Non-pigmented ciliary epithelial cell (primary cell): ENCODE measurements at places on chromosomes 12 and 14.
A peak's percentile ranks its signal among the peaks of the same experiment; 100 is the strongest.

DNA sequence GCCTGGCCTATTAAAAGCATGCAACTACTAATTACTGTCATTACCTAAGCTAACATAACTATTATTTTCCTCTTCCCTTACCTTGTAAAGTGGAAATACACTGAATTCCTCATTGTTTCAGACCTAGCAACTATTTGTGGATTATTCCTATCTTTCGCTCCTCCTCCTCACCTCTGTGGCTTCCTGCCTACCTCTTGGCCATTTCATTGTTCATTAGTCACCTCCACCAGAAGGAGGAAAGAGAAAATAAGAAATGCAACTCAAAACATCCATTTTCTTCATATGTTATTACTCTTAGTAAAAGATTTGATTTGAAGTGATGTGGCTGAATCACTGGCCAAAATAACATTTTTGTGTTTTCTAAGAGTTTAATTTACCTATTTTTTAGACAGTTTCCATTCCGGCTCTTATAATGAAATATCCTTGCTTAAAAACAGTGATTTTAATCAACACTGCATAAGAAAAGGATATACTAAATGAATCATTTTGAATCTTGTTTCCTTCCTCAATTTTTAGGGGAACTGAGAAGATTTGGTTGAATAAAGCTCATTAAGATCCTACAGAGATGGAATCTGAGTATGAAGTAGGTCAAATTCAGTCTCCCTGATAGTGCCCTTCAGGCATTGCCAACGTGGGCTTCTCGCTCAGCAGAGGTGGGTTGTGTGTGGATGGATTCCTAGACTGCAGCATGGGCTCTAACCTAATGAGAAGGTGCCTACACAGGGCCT lies 27.6 kb upstream of the ARHGAP5 start:
- DNase-seq: no peak

GRCh38 chr12:46874642-46875041 lies 48.8 kb upstream of the SLC38A4 start:
- no peak for DNase-seq

DNA sequence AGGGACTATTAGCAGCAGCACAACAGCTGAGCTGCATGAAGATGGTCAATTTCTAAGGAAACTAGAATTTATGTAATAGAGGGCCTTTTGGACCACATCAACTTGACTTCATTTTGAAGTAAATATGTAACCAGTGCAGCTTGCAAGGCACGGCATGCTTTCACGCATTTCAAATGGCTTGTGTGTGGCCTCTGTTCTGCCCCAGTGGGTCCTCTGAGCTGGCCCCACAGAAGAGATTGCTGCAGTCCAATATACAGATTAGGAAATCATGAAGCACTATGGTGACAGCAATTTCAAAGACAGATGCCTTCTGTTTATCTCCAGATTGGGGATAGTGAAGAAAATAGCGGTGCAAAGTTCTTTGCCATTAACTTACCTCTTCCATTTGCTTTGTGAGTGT lies 101.4 kb downstream of the PDZRN4 start:
- DNase-seq: no peak

GRCh38 chr12:47997321-47997720 lies 7.0 kb downstream of the COL2A1 start:
- no peak for DNase-seq

DNA sequence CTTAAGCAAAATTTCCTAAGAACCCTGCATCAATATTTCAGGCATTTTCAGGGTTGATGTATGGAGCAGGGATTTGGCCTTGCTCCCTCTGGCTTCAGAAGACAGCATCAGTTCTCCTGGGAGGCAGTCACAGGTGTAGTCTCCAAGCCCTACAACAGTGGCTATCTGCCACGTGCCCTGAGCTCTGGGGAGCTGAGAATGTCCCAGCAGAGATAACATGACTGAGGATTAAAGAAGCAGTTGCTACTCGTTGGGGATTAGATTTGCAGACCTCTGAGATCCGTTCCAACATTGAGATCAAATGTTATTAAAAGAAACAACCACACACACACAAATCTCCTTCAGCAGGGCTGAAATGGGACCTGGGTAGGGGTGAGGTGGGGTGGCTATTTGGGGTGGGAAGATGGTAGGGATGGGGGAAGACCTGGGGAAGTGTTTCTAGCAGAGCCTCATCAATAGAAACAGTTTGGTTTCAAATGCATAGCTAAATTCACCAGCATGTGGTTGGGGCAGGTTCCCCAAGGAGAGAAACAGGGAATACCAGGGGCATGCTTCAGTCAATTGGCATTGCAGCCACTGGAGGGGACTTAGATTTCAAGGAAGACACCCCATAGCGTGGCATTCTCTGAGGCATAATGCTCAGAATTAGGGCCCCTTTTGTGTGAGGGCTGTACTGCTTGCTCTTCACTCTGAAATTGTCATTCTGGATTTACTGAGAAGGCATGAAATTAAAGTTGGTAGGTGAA lies 15.2 kb upstream of the FAM234B start:
- no peak for DNase-seq

DNA sequence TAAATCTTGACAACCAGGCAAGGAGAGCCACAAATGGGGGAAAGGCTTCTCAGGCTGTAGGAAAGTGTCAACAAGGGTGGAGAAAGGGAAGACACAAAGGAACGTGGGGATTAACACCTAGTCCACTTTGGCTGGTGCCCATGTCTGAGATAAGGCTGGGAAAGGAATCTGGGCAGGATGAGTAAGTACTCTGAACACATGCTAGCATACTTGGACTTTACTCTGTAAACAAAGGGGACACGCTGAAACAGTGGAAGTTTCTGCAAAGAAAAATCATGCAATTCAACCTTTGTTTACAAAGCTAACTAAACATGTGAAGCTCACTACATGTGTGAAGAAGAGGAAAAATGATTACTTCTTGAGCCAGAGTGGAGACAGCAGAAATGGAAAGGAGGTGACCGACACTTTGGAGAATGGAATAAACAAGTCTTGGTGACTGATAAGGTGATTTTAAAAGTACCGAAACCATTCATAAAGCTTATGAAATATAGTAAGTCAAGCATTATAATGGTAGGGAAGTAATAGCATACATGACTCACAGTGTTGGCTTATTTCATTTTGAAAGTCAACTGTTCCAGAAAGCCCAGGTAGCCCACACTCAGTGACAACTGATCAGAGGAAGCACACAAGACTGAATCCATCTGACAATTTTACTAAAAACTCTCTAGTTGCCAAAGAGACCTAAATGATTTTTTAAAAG lies 13.2 kb downstream of the CPNE8 start:
- no peak for DNase-seq

DNA sequence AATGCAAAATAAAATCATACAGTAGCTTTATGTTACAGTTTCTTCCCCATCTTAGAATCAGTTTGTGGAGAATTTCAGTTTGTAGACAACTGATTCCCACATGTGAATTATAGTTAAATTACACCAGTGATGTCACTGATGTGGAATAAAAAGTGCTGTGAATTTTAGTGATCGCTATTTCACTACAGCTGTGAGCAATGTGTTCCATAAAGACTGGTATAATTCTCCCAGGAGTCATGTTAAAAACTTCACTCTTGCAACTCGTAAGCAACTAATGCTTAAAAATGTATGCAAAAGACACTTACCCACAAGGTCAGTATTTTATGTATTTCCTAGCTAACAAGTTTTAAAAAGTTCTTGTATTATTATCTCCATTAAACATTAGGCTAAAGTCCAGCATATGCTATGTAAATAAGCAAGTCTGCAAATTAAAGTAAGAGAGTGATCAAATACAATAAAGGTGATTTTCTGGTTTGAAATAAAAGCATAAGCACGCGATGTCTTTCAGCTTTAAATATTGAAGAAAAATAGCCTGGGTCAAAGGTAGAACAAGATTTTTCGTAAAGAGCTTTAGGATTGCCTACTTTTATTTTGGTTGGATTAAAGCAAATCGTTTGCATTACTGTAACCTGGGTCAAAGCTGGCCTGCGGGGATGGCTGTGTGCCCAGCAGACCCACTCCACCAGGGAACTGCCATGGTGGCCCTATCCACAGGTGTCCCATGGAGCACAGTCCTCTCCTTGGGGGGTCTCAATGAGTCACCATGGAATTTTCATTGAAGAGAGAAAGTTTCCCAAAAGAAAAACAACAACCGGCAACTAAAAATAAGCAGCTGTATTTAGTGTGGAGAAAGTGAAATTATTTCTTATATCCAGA lies 12.7 kb upstream of the LRIG3 start:
- DNase-seq: no peak

- DNase-seq: no peak
Observed at GRCh38 chr12:46553911-46554310, 181.3 kb upstream of the SLC38A2 start.

DNA sequence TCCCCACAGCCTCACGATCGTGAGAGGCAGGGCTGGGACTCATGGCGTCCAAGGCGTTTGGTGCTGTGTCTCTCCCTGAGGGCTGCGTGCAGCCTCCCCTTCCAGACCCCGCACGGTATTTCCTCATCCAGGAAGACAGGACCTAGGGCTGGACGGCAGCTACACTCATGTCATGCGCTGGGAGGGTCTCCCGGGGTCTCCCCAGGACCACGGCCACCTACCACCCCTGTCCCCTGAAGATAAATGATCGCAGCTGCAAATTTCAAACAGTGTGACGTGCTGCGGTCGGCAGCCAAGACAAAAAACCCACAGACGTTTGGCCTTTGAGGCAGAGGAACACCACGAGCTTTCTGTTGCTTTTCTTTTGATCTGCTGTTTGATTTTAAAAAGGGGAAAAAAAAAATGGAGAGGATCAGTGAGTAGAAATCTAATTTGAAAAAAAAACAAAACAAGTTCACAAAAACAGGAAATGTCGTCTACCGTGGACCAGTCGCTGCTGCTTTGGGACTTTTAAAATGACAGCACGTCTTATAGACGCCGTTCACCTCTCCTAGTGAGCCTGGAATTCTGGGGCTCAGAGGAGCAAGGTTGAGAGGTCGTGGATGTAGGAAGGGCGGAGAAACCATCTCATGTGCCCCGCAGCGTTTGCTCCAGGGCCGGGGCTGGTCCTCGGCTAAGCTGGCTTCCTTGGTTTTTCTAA lies 237.6 kb downstream of the SLC41A2 start:
- no peak for DNase-seq

DNA sequence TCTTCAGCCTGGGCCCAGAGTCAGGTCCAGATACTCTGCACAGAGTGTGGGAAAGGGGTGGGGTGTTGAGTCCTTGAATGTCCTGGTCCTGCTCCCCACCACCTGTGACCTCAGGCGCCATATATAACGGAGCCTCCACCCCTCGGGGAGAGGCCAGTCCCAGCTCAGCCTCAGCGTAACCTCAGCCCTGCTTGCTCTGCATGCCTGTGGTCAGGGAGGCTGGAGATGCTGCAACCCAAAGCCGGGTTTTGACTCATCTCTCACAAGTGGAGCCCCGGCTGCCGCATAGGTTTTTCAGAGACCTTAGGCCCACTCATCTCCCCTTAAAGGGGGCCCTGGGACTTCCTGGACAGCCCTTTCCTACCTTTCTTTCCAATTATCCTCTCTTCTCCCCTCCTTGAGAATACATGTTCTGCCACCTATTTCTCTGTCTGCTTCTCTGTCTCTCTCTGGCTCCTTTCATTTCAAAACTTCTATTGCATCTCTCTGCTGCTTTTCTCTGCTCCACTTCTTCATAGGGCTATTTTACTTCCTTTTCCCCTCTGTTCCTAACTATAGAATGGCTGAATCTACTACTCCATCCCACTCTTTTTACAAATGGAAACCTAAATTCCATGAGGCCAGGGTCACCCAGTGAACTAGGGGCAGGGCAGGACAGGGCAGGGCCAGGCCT lies 1.2 kb downstream of the ITGB7 start:
- DNase-seq: peak; percentile 68

- peak; percentile 49 for DNase-seq
Observed at GRCh38 chr12:31874961-31875608, 84.1 kb upstream of the RESF1 start.

- no peak for DNase-seq
Observed at GRCh38 chr12:3533703-3534386, 42.8 kb downstream of the PRMT8 start.

- no peak for DNase-seq
Observed at GRCh38 chr12:21819678-21820077, 45.2 kb upstream of the KCNJ8 start.

- DNase-seq: no peak
Observed at GRCh38 chr12:41606468-41607445, 418.6 kb downstream of the PDZRN4 start.

GRCh38 chr14:77306416-77306815 lies 14.3 kb downstream of the POMT2 start:
- no peak for DNase-seq

DNA sequence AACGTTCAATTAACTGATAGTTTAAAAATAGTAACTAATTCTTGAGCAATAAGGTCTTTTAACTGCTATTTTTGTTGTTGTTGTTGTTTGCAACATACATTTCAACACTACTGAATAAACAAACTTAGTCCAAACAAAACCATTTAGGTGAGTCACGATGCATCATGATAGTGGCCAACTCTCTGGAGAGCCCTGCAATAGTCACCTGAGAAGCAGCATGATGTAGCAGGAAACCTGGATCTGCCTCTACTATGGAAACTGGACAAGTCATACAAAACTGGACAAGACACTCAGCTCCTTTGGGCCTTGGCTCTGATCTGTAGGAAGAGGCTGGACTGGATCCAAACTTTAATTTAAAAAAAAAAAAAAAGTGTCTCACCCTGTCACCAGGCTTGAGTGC lies 117.3 kb downstream of the MED13L start:
- DNase-seq: no peak

DNA sequence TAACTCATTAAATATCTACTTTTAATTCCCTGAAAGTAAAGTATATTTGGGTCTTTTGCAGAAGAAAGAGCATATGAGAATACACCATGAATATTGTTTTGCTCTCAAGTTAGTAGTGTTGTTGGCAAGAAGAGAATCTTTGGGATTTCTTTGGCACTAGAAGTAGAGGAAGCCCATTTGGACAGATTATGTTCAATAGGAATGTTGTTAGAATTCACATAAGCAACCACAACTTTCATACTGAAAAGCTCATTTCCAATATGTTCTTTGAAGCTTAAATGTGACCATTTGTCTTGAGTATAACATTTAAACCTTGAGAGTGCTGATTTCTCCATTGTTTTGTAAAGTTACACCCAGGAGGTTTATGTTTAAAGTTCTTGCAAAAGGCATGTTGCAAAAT lies 37.6 kb downstream of the PLEKHG7 start:
- no peak for DNase-seq

DNA sequence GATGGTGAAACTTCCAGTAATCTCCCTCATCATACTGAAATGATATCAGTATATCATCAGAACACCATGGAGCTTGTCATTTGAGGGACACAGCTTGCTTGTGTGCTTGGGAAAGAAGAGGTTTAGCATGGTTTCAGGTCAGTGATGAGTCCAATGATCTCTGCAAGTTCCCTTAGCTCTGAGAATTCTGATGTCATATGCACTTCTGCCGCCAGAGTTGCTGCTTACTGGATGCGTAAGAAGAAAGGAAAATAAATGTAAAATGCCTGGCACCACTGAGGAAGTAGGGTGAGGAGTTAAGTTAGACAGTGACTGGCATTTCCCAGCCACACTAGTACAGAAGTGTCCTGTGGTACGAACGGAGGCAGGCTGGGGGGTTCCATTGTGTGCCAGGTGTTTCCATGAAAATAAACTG lies 22.6 kb downstream of the PRKCH start:
- DNase-seq: no peak

- peak; percentile 60 for DNase-seq
Observed at GRCh38 chr12:29521951-29522350, 24.5 kb upstream of the OVCH1 start.

- no peak for DNase-seq
Observed at GRCh38 chr14:24395609-24396582, 2.9 kb upstream of the NYNRIN start.

GRCh38 chr14:51596488-51597117 lies 55.1 kb upstream of the FRMD6 start:
- DNase-seq: no peak
